Activated CD4-positive, alpha-beta T cell treated with anti-CD3 and anti-CD28 coated beads, Interleukin-2, Interleukin-4, amounts not matched to agents 100 ng/mL and 50 ng/mL, durations not matched to agents 16 hours and 8 hours (primary cell): ENCODE measurements at places on chromosomes 2 and 18.
A peak's percentile ranks its signal among the peaks of the same experiment; 100 is the strongest.

- DNase-seq, result peak; percentile 52
Measured at GRCh38 chr2:242031481-242032019, 162.0 kb downstream of the RTP5 start.

DNA sequence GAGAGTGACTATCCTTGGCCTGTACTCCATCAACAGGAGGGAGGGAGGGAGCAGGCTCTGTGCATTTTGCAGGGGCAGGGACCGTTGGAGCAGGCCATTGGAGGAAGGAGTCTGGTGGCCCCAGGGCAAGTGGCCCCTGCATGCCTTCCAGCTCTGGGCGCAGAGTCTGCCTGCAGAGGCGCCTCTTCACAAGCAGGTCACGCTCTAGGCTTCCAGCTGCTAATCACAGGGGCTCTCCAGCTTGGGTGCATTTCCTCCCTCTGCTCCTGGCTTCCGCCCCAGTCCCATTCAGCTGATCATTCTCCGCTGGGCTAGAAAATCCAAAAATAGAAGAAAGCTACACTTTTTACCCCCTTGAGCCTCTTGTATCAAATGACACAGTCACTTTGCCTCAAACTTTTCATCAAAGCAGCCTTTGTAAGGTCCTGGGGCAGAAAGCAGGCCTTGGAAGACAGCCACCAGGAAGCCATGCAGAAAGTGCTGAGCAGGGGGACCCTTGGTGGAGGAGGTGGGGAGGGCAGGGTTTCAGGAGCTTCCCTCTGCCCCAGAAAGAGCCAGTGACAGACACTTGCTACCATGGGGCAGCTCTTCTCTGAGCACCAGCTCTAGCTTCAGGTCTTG, 11.3 kb downstream of the TMEM247 start:
- DNase-seq, result no peak

- no peak for DNase-seq
Measured at GRCh38 chr2:1987379-1987778, 243.1 kb upstream of the PXDN start.

- no peak for DNase-seq
Measured at GRCh38 chr2:221042926-221043325, 529.2 kb downstream of the EPHA4 start.

GRCh38 chr2:113046465-113046864, 6.2 kb downstream of the IL36B start:
- no peak for DNase-seq

GRCh38 chr2:189327879-189328847, 113.1 kb upstream of the WDR75 start:
- no peak for DNase-seq

- no peak for DNase-seq
Measured at GRCh38 chr18:59801576-59801975, 98.2 kb upstream of the PMAIP1 start.

GRCh38 chr2:80311304-80311703, 6.8 kb upstream of the LRRTM1 start:
- DNase-seq, result no peak

- no peak for DNase-seq
Measured at GRCh38 chr18:38025433-38026038, 459.9 kb upstream of the CELF4 start.

GRCh38 chr2:98538280-98539041, 69.9 kb downstream of the COA5 start:
- DNase-seq, result peak; percentile 51

DNA sequence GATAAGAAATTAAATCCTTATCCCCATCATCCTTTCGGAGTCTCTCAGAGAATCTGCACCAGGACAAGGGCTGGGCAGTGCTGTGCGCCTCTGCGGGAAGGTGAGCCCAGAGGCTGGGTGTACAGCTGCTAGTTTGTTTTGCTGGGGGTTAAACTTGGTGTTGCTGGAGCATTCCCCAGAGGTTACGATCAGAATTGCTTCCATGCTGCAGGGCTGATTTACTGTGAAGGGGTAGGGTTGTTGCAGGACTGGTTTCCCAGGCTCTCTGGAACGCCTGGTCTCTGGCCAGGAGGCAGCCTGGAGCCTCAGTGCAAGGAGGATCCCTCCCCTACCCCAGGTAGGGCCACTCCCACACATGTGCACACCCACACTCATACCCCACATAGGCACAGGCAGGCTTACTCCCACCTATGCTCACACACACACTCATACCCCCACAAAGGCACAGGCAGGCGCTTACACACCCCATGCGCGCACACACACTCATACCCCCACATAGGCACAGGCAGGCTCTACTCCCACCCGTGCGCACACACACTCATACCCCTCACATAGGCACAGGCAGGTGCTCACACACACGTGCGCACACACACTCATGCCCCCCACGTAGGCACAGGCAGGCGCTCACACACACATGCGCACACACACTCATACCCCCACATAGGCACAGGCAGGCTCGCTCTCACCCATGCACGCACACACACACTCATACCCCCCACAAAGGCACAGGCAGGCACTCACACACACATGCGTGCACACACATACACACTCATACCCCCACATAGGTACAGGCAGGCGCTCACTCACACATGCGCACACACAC, 11.3 kb downstream of the CNNM4 start:
- DNase-seq, result no peak

GRCh38 chr2:226059961-226060627, 660.6 kb downstream of the NYAP2 start:
- no peak for DNase-seq

DNA sequence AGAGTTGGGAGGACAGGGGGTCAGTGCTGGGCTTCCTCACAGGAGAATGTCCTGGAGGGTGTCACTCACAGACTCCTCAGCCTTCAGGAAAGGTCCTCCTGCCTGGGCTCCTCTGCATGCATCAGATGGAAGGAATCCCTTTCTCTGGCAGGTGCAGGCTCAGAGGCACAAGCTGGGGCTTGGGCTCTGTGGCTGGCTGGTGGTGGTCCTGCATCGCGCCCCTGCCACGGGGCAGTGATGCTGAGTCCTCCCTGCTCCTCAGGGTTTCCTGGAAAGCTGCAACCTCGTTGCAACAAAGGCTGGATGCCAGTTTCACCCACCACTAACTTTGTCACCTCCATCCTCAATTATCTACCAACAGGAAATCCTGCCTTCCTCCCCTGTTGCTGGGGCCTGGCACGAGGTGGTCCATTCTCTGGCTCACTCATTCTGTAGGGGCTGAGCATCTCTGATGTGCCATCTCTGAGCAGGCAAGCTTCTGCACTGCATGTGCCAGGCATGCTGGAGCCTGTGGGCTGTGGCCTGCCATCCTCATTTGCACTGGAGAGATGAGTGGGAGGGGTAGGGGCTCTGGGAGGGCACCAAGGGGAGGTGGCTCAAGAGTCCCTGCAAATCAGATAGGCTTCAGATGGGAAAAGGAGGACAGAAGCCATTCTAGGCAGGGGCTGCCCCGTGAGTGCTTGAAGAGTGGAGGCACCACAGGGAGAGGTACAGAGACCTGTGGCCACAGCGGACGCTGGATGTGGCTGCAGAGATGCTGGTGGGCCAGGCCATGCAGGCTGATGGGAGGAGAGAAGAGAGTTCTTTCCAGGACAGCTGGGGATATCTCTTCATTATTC, 272.6 kb upstream of the HS6ST1 start:
- DNase-seq, result no peak

DNA sequence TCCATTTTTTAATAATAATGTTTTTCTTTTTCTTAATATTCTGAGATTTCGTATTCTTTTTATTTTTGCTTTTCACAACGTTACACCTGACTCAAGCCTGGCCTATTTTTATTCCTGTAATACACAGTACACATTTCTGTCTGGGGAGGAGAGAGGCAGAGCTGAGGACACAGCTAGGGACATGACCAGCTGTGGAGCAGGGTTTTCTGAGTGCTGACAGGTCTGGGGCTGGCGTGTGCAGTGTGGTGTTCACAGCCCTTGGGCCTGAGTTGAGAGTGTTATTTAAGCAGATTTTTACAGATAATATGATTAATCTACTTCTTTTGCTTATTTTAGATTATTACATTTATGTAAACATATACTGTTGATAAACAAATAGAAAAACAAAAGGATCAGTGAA, 55.9 kb downstream of the ZAP70 start:
- no peak for DNase-seq

DNA sequence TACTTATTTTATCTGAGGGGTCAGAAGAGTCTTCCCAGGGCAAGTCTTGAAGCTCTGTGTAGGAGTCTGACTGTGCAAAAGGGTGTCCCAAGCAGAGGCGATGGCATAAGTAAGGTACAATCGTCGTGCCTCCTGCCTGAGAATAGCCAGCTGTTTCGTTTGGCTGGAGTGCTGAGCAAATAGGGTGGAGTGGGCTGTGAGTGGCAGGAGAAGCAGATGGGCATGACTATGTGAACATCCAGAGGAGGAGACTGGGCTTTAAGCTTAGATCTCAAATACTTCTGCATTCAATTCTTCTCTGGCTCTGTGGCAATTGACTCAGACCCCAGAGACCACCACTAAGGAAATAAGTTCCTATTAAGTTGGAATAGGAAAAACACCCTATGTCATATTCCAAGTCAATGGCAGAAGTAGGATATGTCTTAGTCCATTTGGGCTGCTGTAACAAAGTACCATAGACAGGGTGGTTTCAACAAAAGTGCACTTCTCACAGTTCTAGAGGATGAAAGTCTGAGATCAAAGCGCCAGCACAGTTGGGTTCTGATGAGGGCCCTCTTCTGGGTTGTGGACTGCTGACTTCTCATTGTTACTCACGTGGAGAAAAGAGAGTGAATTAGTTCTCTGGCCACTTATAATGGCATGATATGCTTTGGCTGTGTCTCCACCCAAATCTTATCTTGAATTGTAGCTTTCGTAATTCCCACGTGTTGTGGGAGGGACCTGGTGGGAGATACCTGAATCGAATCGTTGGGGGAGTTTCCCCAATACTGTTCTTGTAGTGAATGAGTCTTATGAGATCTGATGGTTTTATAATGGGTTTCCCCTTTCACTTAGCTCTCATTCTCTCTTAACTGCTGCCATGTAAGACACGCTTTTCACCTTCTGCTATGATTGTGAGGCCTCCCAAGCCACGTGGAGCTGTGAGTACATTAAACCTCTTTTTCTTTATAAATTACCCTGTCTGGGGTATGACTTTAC, 120.2 kb downstream of the LPIN1 start:
- no peak for DNase-seq

- DNase-seq, result no peak
Measured at GRCh38 chr2:125852364-125852763, 803.6 kb upstream of the GYPC start.

DNA sequence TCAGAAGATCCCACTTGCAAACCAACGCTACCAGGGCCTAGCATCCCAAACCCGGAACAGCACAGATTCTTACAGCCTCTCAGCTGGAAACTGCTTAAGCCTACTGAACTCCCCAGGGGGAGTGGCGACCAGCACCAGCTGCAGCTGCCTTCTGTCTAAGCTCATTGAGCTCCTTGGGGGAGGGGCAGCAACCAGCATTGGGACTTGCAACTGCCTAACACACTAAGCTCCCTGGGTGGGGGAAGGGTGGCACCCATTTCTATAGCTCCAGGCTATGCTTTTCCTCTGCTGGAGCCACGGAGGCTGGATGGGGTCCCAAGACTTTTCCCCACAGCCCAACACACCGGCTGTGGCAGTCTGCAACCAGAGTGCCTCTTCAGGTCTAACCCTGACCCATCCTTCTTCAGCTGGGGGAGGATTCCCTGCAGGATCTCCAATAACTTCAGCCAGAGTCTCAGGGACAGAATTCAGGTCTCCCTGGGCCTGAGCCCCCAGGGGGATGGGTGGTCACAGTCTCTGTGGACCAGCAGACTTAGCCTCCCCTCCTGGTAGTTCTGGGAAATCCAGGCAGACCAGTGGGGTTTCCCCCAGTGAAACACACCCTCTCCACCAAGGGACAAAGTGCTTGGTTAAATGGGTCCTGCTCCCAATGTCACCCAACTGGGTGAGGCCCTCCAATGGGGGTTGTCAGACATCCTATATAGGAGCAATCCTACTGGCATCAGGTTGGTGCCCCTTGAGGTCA, 45.9 kb upstream of the ITGA4 start:
- no peak for DNase-seq

GRCh38 chr2:118851650-118852049, 4.2 kb upstream of the EN1 start:
- DNase-seq, result no peak

- no peak for DNase-seq
Measured at GRCh38 chr2:63778391-63778790, 63.3 kb upstream of the UGP2 start.

DNA sequence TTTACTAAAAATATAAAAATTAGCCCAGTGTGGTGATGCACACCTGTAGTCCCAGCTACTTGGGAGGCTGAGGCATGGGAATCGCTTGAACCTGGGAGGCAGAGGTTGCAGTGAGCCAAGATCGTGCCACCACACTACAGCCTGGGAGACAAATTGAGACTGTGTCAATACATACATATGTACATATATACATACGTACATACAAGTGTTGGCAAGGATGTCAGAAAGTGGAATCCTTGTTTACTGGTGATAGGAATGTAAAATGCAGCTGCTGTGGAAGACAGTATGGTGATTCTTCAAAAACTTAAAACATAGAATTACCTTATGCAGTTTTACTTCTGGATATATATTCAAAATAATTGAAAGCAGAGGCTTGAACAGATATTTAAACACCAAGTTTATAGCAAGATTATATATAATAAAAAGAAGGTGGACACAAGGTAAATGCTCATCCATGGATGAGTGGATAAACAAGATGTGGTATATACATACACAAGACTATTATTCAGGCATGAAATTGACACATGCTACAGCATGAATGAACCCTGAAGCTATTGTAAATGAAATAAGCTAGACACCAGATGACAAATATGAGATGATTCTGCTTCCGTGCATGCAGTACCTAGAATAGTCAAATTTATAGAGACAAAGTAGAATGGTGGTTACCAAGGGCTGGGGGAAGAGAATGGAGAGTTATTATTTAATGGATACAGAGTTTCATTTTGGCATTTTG, 43.2 kb downstream of the CCDC138 start:
- no peak for DNase-seq

GRCh38 chr2:104361414-104361813, 492.5 kb upstream of the POU3F3 start:
- no peak for DNase-seq

DNA sequence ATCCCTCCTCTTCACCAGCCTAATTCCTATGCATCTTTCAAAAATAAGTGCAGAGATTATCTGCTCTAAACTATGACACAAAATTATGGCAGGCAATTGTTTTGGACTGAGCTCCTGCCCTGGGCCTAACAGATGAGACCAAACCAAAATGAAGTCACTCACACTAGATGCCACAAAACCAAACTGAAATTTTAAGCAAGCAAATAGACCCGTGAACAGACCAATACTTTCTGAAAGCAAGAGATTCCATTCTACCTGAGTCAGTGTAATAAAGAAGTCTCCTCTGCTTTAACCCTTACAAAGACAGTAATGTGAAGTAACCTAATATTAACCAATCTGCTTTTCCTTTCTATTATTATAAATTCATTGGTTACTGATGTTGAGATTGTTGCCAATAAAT, 84.3 kb downstream of the RIT2 start:
- no peak for DNase-seq
